Bronchus fibroblast of lung (primary cell): ENCODE measurements at places on chromosomes 7 and 10. TPM values are rescaled to one million over a fixed set of nuclear protein-coding genes. Genes with fewer than 3 reads are reported as not detected.

PPA1 gene
- 146 and 167 TPM in 2 replicates for total RNA-seq

LIPJ gene
- not detected in 2 replicates for total RNA-seq

SCART1 gene
- 0.15 and 0.34 TPM in 2 replicates for total RNA-seq

CRCP gene
- 22.7 and 23.6 TPM in 2 replicates for total RNA-seq

ENKUR gene
- 0.45 TPM in 1 of 2 replicates, not detected in the other for total RNA-seq

ZPBP gene
- not detected in 2 replicates for total RNA-seq

ZP3 gene
- 0.84 and 2.5 TPM in 2 replicates for total RNA-seq

SDK1 gene
- total RNA-seq = 4.7 and 4.9 TPM in 2 replicates

C10orf143 gene
- 1.0 and 1.7 TPM in 2 replicates for total RNA-seq

ZNF248 gene
- 2.7 and 3.0 TPM in 2 replicates for total RNA-seq

PDAP1 gene
- 122 and 204 TPM in 2 replicates for total RNA-seq

GPR15LG gene
- total RNA-seq = not detected in 2 replicates

OR6V1 gene
- total RNA-seq = not detected in 2 replicates

MET gene
- total RNA-seq = 19.9 and 20.0 TPM in 2 replicates

ZNF804B gene
- total RNA-seq = not detected in 2 replicates

ASZ1 gene
- not detected in 2 replicates for total RNA-seq

CYP26A1 gene
- not detected in 2 replicates for total RNA-seq

PAX4 gene
- not detected in 2 replicates for total RNA-seq

TRPV5 gene
- not detected in 2 replicates for total RNA-seq

FAM237B gene
- total RNA-seq = not detected in 2 replicates

TCAF2 gene
- 1.5 and 1.8 TPM in 2 replicates for total RNA-seq

CCDC186 gene
- 4.0 TPM in 2 replicates for total RNA-seq

TAS2R41 gene
- total RNA-seq = not detected in 2 replicates

NUTM2E gene
- total RNA-seq = not detected in 2 replicates

NYAP1 gene
- 1.8 and 3.9 TPM in 2 replicates for total RNA-seq

OR6B1 gene
- not detected in 2 replicates for total RNA-seq

KLF14 gene
- total RNA-seq = not detected in 2 replicates

TMEM178B gene
- under 0.01 TPM in 1 of 2 replicates, not detected in the other for total RNA-seq

SLC13A1 gene
- total RNA-seq = not detected in 2 replicates

CLRN3 gene
- not detected in 2 replicates for total RNA-seq

MSMB gene
- total RNA-seq = not detected in 2 replicates
